ENCODE measurements at places on chromosomes 11 and 22.

DNA sequence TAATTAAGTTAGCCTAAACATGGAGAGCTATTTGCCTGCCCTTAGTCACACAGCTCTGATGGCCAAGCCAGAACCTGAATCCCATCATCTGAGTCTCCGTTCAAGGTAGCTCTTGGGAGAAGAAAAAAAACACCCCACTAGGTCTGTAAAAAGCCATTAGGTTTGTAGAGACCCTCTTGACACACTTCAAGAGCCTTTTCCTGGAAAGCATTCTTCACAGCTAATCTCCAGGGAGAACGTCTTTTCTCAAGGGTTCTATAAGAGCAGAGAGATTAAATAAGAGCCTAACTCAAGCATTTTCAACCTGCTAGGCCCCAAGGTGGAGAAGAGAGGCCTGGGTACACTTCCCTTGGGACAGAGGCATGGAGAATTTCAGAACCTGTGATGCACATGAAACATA, 61.6 kb upstream of the NAV2 start:
- DNase-seq = no peak

DNA sequence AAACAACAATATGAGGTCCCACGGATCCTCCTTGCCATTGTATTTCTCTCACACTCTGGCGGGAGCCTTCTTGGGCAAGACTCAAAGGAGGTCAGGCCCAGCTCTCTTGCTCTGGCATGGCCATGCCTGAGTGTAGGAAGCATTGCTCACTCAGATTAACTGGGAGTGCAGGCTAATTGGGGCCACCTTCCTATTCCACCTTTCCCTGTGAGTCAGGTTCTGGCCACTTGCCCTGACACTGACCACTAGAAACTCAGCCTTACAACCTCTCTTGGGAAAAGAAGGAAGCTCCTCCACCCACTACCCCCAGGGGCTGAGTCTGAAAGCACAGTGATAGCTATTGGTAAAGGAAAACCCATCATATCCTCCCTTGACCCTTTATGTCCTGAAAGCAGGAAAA, 121.8 kb upstream of the NTM start:
- no peak for DNase-seq

GRCh38 chr22:42697542-42698013, 23.1 kb downstream of the A4GALT start:
- no peak for DNase-seq

DNA sequence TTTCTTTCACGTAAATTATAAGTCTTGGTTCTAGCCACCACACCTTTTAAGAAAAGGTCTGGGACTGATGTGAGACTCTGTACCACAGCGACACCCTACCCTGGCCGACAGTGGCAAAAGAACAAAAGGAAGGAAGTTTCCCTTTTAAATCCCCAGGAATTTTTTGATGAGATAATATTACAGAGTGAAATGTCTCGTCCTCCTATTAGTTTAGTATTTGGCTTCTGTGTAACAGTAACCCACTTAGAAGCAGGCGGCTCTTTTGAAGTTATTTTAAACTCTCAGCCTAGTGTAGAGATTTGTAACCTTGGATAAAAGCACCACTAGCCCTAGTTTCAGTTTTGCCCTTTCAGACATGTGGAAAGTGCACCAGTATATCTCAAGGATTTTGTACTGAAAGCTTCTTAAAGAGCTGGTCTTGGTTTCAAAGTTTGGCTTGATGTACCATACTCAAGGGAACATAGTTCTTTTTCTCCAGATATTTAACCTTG, 84.1 kb downstream of the C22orf31 start:
- no peak for DNase-seq

DNA sequence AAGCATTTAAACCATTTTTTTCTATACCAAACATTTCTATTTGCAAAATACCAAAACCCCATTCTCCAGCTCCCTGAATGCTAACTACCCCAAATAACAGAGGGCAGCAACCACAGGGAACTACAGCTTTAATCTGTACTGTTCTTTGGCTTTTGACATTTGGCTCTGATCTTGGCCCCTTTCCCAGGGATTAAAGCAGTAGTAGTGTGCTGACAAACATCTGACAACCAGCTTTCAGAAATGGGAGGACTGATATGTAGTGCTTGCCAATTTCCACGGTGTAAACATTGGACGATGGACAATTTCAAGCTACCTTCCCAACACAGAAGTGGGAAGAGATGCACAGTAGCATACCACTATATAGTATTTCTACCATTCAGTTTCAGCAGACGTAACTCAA, 88.4 kb upstream of the TEAD1 start:
- DNase-seq = no peak

GRCh38 chr11:125784678-125785077, 3.2 kb upstream of the PATE3 start:
- DNase-seq = no peak

DNA sequence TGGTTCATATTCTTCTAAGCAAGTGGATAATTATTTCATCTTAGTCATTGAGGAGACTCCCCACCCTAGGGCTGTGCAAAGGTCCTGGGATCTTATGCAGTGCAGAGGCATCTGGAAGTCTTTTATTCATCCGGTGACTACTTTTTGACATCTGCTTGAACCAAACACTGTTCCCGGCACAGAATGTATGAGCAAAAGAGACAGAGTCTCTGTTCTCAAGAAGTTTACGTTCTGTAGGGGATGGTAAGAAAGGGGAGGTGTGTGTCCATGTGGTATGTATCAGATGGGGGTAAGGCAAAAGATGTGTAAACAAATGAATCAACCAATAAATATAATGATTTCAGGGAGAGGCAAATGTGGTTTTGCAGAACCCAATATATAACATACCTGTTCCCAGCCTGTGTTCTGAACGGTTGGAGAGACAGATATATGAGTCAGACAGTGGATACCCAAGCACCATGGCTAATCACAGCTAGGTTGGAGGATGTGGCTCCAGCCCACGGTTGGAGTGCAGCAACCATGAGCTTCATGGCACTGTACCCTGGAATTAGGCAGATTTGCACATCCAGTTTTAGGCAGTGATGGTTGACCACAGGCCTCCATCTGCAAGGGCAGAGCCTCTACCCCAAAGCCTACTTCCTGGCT, 75.1 kb upstream of the CADM1 start:
- no peak for DNase-seq

- DNase-seq = no peak
These were observed 2.1 kb downstream of the AIP start for GRCh38 chr11:67484847-67485311.

DNA sequence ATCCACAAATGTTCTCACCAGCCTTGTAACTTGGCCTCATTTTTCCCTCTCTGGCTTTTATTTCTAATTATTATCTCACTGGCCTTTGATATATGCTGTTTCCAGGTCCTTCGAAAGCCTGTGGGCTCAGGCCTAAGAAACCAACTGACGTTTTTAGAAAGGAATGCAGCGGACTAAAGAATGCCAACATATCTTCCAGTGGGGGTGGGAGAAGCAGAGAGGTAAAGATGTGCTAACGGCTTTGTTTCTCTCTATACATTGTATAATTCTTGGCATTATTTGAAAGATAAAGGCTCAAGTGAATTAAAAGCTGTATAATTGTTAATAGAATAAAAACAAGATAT, 28.2 kb downstream of the OR6Q1 start:
- no peak for DNase-seq

GRCh38 chr11:37248145-37248544, 650.1 kb upstream of the RAG2 start:
- no peak for DNase-seq

DNA sequence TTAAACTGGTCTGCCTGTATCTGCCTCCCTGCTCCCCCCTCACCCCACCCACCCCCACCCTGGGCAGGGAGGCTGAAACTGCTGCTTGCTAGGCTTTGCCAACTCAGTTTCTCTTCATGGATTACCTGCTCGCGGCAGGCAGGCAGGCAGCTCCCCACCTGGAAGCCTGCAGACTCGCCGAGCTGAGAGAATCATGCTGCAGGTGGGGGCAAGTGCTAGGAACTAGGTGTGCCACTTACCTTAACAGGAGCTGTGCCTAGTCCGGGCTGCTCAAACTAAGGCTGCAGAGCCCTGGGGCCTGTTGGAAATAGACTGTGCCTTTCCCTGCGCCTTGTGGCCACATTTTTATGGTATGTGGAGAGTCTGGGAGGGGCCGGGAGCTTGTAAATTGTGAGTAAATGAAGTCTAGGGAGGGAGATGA, 30.3 kb downstream of the MARK2 start:
- no peak for DNase-seq

DNA sequence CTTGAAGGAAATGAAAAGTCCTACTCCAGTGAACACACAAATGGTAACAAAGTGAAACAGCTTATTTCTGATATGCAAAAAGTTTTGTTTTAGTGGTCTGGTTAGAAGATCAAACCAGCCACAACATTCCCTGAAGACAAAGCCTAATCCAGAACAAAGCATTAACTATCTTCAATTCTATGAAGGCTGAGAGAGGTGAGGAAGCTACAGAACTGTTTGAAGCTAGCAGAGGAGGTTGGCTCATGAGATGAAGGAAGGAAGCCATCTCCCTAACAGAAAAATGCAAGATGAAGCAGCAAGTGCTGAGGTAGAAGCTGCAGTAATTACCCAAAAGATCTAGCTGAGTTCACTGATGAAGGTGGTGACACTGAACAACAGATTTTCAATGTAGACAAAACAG, 168.4 kb downstream of the IGLL1 start:
- DNase-seq = no peak

- no peak for DNase-seq
These were observed 275.5 kb downstream of the SOX6 start for GRCh38 chr11:16080688-16081381.

DNA sequence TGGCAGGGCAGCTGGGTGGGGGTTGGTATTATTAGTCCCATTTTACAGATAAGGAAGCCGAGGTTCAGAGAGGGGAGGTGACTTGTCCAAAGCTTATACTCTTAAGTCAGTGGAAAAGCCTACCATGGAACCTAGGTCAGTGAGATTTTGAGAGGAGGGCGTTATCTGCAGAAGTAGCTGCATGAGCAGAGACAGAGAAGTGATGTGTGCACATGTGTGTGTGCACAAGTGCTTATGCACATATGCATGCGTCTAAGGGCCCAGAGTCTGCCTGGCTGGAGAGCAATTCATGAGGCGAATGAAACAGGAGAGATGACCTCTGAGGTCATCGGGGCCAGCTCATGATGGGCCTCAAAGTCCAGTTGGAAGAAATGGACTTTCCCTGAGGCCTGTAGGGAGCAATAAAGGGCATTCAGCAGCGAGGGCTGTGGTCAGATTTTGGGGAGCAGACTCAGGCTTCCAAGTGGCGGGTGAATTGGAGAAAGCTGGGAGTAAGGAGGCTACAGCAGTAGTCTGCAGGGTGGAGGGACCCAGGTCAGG, 8.2 kb downstream of the PLEKHB1 start:
- DNase-seq = no peak

DNA sequence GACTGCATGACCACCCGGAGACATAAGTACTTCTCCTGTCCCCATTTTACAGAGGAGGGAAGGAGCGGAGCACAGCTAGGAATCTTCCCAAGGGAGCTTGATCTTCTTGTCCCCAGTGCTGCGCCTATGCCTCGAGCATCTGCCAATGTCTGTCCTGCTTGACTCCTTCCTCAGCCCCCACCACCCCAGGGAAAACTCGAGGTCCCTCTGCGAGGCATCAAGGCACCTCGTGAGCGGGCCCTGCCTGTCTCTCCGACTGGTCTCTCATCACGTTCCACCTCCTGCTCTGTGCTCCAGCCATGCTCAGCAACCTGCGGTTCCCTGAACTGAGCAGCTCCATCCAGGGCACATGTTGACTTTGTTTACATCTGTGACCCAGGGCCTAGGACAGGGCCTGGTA, 2.5 kb downstream of the NCF4 start:
- DNase-seq = no peak

GRCh38 chr11:8593935-8594909, at the start of gene STK33:
TSS of gene STK33 (minus strand) at chr11:8594228. CDS start at chr11:8474905, 119,323 bp downstream.
- no peak for DNase-seq

- DNase-seq = no peak
These were observed 861 bp upstream of the ZNRF3 start for GRCh38 chr22:28882545-28882877.

DNA sequence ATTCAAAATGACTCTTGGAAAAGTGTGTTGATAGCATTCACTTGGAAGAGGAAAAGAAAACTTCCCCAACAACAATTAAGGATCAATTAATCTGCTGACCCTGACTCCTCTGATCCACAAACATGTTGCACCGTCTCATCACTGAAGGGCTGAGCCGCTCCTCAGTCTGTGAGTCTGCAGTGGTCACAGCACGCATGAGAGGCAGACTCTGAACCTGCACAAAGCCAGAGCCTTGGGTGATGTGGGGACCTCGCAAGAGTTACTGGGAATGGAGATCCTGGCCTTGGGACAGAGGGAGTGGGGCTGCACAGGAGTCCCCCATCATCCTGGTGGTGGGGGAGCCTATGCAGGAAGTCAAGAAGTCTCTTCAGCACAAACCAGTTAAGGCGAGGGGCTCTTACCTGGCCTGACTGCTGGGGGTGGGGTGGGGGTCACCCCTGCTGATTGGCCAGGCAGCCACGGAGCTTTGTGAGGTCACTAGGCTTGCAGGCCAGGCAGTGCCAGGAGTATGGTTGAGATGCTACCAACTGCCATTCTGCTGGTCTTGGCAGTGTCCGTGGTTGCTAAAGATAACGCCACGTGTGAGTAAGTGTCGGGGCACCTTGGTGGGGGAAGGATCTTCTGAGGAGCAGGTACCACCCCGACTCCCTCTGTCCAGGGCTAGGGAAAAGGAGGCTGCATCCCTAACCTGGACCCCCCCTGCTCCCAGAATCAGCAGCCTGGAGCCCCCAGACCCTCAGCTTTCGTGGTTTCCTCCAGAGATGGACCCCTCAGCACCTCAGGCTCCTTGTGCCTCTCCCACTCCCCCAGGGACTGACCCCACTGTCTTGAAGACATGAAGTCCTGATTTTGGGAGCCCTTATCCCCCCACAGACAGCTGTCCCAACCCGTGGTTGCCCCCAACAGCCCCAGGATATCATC, at the start of gene ACR:
TSS of gene ACR (plus strand) at position 477 of the 921 bp plus-strand sequence. CDS start at position 509, 32 bp downstream.
- DNase-seq = no peak

DNA sequence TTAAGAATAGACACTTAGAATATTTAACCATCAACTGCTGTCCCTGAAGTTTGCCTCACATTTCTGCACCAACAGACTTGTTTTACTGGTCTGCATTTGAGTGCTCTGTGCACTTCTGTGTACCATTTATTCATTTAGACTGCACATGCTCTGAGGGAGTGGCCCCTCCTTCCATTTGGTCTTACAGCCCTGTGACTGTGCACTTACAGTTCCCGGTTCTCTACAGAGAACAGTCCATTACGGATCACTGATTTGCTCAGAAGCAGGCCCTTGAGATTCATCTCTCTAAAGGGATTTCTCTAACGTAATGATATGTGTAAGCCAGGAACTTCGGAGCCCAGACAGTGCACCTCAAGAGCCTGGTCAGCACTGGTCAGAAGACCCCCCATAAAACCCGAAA, 247.3 kb upstream of the BLID start:
- no peak for DNase-seq

DNA sequence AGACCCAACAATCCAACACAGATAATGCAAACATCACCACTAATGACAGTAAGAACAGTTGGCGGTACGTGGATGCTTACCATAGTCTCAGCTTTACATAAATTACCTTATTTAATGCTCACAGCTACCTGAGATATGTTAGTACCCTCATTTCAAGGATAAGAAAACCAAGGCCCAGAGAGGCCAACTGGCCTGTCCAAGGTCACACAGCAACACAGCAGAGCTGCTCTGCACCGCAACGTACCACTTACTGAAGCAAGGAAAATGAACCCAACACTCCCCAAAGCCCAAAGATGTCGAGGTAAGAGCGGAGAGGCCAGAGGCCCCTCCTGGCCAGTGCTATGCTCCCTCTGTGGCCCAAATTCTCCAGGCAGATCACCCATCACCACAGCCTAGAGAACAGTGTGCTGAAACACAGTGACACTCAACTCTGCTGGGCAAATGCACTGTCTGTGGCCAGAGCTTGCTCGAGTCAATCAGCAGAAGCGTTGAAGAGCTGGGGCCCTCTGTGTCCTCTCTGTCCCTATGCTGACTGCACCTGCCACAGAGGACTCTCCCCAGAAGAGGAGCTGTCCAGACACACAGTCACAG, 14.0 kb downstream of the SHANK2 start:
- DNase-seq = no peak

Data from stimulated activated CD4-positive, alpha-beta T cell treated with anti-CD3 and anti-CD28 coated beads, TNF-alpha, amount 100 ng/mL, for 1 hour (primary cell).